ENCODE measurements at places on chromosomes 2 and 18.
A peak's percentile ranks its signal among the peaks of the same experiment; 100 is the strongest.

GRCh38 chr2:177327009-177327408, 62.5 kb upstream of the NFE2L2 start:
- DNase-seq = no peak

- no peak for DNase-seq
Observed at GRCh38 chr2:1209761-1210160, 203.5 kb upstream of the TPO start.

DNA sequence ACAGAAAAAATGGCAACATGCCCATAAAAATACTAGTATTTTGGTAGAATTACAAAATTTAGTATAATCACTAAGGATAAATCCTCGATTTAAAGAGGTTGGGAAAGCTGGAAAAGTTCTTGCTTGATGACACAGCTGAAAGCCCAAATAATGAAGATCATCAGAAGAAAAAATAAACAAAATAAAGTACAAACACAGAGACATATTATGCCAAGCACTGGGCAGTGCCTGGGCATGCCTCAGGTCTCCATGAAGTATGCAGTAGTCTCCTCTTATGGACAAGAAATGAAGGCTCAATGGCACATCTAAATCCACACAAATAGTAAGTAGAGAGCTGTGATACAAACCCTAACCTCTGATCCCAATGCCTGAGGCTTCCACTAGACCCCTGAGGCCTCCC, 57.7 kb downstream of the RNU4ATAC start:
- DNase-seq = no peak

DNA sequence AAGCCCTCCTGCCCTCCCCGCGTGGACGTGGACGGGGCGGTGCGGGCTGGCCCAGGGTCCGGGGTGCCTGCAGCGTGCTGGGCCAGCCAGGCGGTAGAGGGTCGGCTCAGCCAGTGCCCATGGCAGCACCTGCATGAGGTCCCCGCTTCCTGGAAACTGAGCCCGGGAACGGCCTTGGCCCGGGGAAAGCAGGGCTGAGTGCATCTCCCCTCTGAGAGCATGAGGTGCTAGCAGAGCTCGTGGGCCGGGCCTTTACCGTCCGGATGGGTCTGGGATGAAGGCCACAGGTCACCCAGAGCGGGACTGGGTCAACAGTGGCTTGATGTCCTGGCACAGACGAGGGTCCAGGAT, 39.8 kb downstream of the TSHZ1 start:
- no peak for DNase-seq

- no peak for DNase-seq
Observed at GRCh38 chr2:84292545-84292944, 166.5 kb downstream of the SUCLG1 start.

DNA sequence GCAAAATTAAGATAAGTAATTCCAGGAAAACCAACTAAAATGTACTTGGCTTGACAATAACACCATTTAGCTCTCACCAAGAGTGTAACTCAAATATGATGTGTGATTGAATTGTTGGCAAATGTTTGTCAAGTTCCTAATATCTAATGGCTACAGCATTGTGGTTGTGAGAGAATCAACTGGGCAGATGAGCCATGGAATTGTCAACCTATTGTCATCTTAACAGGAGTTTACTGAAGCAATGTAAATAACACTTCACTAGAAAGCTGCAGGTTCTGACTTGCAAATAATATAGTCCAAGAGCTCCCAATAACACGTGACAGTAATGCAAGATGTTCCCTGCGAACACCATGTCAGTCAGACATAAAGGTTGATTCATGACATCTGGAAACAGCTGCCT, 495.2 kb upstream of the MEIS1 start:
- no peak for DNase-seq

- no peak for DNase-seq
Observed at GRCh38 chr18:58657081-58657480, 14.2 kb upstream of the MALT1 start.

- no peak for DNase-seq
Observed at GRCh38 chr2:23299476-23300195, 85.3 kb upstream of the KLHL29 start.

GRCh38 chr2:74845217-74845751, 11.4 kb downstream of the HK2 start:
- DNase-seq = peak; percentile 8

GRCh38 chr2:118693287-118693822, 154.1 kb downstream of the EN1 start:
- DNase-seq = no peak

DNA sequence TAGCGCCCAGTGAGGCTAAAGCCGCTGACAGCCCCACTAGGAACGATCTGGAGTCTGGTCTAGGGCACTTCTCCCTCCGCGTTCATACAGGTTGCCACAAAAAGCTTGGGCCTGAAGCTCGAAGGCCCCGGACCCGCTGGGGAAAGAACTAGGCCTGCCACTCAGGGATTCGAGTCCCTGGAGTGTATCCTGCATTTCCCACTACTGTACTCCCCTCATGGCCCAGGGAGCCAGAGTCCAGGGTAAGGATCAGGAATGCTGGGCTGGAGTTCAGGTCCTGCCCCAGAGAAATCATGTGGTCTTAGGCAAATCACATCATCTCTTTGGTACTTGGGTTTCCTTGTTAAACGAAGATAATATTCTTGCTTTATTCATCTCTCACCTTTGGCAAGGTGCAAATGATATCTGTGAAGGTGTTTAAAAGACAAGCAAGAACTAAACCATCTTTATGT, 1.4 kb upstream of the ZFP36L2 start:
- no peak for DNase-seq

GRCh38 chr18:75173125-75173432, 35.9 kb downstream of the PTGR3 start:
- DNase-seq = peak; percentile 88

DNA sequence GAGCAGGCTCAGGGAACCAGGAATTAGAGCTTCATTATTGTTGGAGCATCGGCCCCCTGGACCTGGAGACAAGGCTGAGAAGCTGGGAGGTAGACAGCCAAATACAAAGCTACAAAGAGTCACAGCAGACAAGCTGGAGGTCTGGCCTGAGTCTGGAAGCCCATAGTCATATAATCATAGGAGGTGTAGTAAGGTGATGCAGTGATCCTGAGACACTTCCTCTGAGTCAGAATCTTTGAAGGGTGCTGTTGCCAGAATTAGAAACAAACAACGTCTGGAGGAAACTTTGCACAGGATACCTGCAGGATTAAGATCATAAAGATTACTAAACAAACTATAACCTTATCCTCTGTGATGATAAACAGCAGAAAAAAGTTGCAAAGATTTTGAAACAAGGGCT, 213.8 kb downstream of the DSC3 start:
- DNase-seq = no peak

DNA sequence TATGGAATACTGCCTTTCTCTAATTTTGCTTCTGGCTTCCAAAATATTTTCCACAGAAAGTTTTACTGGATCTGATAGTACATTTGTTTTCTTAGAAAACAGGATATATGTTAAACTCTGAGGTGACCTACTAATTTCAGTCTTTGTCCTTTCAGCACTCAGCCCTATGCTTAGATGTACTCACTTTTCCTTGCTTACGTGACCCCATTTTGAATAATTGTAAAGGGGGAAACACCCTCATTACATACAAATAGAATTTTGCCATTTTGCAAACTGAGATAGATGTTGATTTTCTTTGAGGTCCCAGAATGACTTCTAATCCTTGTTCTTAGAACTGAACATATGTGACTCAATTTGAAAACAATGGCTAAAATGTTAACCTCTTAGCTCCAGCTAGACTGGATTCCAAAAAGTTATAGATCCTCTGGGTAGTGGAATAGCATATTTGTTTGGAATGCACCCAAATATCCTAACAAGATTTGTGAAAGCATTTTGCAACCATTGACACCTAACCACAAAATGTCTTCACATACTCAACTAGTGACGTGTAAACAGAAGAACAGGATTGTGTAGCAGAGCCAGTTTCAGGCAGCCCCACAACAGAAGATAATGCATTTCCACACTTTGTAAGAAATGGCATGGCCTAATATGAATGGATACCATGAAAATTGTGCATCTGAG, 44.8 kb upstream of the EHBP1 start:
- no peak for DNase-seq

DNA sequence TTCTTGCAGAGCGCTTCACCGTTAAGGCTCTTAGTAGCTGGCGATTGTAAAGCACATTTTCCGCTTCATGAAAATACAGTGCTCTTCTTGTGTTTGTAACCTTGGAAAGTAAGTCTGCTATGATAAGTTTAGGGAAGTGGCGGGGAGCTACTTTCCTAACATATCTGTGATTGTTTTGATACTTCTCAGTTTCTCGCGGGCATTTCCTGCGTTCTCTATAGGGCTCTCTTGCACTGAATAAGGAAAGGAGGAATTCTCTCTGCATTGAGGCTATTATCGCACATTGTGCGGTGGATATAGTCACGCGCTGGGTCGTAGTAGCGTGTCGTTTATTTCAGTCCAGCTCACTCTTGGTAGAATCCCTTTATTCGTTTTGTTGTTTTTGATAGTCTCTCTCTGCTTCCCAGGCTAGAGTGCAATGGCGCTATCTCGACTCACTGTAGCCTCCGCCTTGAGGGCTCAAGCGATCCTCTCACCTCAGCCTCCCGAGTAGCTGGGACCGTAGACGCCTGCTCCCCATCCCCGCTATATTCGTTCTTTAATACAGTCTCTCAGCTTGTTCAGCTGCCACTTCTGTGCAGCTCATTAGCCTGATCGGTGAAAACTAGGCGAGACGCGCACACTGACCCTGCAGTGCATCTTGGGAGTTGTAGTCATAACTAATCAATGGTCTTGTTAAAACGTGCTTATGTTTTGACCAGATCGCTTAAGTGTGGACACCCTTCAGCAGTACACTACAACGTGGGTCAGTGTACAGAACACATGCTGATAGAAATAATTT, 1.0 kb upstream of the PPP4R3B start:
- DNase-seq = peak; percentile 65

DNA sequence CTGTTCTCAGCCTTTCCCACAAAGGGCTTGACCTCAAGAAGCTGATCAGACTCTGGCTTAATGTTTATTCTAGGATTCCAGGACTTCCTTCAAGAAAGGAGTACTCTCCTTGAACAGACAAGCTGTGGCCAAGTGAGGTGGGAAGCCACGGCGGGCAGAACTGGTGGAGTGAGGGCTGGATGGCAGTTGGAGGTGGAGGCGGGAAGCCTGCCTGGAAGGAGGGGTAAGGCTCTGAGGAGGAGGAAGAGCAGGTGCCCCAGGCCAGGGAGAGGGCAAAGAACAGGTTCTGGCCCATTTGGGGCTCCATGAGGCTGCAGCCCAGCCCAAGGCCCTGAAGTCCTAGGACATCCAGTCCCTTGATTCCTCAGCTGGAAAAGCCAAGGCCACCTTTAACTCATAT, 143.9 kb downstream of the CYP26B1 start:
- DNase-seq = no peak

DNA sequence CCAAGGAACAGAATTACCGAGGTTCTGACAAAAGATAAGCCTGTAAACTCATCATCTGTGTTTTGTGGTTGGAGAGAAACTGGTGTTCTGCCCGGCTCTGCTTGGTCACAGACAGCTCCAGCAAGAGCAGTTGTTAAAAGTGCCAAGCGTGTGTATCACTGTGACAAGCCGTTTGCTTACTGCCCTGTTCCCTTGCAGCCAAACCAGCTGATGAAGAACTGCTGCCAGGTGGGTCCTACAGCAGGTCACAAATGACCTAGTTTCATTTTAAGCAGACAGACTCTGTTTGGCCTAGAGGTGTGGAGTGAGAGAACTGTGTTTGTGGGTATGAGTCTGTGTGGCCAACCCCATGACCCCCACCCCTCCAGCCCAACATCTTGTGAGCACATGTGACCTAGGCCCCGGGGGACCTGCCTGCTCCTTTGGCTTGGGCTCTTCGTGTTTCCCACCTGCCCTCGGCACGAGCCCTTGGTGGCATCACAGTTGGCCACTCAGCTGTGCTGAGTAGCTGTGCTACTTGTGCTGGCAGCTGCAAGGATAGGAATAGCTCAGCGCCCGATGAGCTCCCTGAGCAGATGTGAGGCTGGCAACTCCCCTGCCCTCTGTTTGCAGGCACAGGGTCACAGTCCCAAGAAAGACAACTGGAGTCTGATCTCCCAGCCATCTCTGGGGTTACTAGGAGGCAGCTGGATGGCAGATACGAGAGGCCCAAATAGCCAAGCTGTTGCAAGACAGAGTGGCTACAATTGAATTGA, 9.7 kb downstream of the OXER1 start:
- peak; percentile 63 for DNase-seq

DNA sequence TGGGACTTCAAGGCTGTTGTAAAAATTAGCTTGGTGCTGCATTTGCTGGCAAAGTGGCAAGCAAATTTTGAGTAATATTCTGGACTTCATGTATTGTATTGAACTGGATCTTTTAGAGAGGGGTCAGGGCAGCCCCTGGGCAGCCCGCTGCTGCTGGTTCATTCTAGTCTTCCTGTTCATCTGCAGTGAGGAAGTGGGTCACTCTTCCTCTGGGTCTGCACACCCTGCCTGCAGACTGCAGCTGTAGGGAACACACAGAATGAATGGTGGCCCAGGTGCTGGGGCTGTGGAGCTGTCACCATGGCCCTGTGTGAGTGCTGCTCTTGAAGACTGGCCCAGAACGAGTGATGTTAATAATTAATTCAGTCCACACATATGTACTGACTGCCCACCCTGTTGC, 9.4 kb downstream of the SH3RF3 start:
- DNase-seq = no peak

GRCh38 chr18:59569390-59569791, 127.8 kb downstream of the CCBE1 start:
- no peak for DNase-seq

DNA sequence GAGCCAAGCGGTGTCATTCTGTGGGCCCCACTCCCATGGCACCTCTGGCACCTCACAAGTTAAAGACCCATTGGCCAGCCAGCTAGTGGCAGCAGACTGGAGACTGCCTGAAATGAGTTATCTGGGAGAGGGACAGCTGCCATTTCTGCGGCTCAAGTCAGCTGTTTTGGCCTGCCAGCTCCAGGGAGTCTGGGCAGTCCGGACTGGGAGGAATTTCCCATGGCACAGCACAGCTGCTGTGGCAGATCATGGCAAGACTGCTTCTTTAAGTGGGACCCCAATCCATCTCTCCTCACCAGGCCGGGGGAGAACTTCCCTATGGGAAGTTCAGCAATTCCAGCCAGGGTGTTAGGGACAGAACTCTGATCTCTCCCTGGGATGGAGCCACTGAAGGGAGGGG, 2187.6 kb upstream of the CELF4 start:
- DNase-seq = no peak

- DNase-seq = no peak
Observed at GRCh38 chr2:35463805-35464596, 891.6 kb upstream of the CRIM1 start.

DNA sequence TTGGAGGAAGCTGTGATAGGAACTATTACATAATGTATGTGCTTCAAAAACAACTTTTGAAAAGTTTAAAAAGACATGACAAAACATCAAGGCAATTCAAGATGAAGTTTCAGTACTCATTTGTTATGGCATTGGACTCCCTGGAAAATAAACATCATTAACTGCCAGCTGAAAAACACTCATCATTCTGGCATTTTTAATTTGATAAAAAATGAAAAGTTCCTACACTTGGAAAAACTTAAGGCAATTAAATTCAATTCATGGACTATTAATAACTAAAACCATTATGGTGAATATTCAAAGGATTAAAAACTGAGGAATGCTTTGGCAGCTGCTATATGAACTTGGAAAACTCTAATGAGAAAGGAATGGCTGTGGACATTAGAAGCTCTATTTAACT, 8.5 kb downstream of the TYW5 start:
- DNase-seq = no peak
